ENCODE measurements at places on chromosomes 11 and 22.

- DNase-seq = no peak
Observed at GRCh38 chr11:117677729-117678310, 119.2 kb downstream of the DSCAML1 start.

- no peak for DNase-seq
Observed at GRCh38 chr11:134120143-134120850, 51.4 kb downstream of the JAM3 start.

DNA sequence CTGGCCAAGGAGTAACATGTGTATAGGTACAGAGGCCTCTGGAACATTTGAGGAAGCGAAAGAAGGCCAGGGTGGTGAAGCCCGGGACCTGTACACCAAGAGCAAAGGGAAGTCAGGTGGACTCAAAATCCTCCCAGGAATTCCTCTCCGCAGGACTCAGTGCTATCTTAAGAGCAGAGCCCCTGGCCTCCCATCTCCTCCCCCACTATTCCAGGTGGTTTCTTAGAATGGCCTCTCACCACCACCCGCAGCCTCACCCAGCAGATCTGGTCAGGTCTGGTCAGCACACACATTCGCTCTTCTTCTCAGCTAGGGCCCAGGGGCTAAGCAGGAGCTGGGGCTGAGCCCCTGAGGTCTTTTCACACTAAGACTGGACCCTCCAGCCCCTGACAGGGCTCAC lies 59.1 kb downstream of the SCGB1A1 start:
- DNase-seq = no peak

- DNase-seq = no peak
Observed at GRCh38 chr11:2564008-2564530, 119.3 kb downstream of the KCNQ1 start.

DNA sequence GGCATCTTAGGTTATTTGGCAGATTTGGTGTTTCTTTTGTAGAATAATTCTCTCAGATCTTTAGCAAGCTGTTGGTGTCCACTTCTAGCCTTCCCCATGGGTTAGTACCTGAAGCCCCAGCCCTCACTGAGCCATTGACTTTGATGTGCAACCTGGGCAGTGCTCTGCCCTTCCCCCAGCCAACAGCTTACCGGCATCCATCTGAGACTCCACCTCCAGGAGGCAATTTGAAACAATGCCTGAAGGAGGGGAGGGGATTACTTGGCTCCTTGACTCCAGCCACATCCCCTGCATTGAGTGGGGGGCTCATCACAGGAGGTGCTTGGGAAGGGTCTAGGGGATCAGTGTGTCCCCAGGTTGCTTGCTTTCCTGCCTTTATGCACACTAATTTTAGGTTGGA lies 114.8 kb downstream of the TRIM29 start:
- no peak for DNase-seq

GRCh38 chr22:50218996-50219727 lies 18.4 kb downstream of the SELENOO start:
- DNase-seq = no peak

- no peak for DNase-seq
Observed at GRCh38 chr11:10407749-10408685, 47.0 kb upstream of the AMPD3 start.

GRCh38 chr11:14537134-14537599 lies 17.0 kb upstream of the PSMA1 start:
- DNase-seq = no peak

GRCh38 chr11:2975594-2975993 lies 16.5 kb downstream of the NAP1L4 start:
- no peak for DNase-seq

GRCh38 chr22:38745676-38746460 lies 9.9 kb downstream of the SUN2 start:
- no peak for DNase-seq

DNA sequence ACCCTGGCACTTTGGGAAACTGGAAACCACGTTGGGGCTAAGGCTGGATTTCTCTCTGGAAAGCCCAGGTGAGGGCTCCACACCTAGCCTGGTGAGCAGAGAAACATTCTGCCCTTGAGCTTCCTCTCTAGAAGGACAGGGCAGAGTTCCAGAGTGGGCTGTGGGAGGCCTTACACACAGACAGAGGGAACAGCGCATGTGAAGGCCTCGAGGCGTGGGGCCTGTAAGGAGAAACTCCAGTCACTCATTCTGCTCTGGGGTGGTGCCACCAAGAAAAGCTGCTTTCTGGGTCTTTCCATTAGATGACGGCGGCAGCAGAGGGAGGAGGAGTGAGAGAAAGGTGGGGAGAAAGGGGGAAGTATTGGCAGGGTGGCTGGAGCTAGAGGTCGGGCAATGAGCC lies 183.1 kb downstream of the CHST1 start:
- DNase-seq = no peak

DNA sequence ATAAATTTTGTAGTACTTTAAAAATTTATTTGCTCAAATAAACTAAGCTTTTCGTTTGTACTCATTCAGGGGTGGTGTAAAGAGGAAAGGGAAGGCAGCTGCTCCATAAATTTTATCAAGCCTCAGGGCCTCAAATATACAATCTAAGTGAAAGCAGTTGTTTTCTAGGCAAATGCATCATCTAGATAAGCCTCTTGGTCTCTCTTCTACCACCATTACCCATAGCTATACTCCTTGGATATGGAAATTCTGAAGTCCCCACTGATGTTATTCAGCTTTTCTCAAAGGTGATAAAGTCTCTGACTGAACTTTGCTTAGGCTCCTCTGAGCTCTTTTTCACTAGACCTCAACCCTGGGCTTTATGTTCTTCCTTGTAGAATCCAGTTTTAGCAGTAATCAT lies 1313.1 kb downstream of the JRKL start:
- no peak for DNase-seq

- DNase-seq = no peak
Observed at GRCh38 chr11:91860661-91861060, 364.0 kb upstream of the FAT3 start.

GRCh38 chr11:110991661-110992355 lies 253.7 kb upstream of the POU2AF2 start:
- DNase-seq = no peak

DNA sequence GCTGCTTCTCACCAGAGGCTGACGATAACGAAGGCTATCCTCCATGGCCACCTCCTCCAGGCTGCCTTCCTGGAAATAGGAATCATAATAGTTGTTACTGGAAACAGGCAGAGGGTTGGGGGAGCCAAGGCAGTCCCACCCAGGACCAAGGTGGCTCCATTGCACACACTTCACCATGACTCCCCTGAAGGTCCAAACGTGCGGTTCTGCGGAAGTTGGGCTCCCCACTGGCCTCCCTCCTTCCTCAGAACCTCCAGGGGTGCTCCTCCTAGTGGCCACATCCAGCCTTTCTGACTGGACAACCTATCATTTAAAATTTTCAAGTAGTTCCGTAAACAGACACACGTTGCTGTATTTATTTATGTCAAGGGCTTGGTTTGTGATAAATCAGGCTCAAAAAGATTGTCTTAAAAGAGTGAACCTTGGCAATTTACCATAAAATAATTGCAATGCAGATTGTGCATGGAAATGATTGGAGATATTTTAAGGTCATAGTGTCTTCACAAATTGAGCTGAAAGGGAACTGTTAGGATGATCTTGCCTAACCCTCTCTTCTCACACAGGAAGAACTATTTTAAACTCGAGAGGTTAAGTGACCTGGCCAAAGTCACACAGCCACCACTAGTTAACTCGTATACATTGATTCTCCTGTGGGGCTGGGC lies 1.4 kb upstream of the TCN2 start:
- DNase-seq = no peak

DNA sequence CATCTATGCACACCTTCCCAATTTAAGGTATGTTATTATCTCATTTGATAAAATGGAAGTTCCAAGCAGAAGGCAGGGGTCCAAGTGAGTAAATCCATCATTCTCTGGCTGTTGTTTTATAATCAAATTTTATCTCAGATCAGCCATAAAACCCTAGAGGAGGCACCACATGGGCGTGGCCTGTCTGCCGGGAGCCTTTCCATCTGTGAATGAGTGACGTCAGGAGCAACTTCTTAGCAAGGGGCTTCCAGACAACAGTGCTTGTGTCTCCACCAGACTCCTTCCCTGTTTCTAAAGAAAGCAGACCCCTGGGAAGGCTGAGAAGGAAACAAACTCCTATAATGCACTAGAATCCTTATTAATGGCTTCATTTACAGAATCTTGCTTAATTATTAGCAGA lies 13.5 kb downstream of the SEZ6L start:
- DNase-seq = no peak

GRCh38 chr11:70733327-70734325 lies 335.3 kb downstream of the CTTN start:
- no peak for DNase-seq

- DNase-seq = no peak
Observed at GRCh38 chr22:48085901-48086645, 1323.6 kb downstream of the TBC1D22A start.

Data from HS-27A (cell line).